ENCODE measurements at places on chromosomes 7 and 10. TPM values are rescaled to one million over a fixed set of nuclear protein-coding genes. Genes with fewer than 3 reads are reported as not detected.

- no peaks in the 10 kb centered on the region for H3K4me1 ChIP-seq
Measured at GRCh38 chr7:28615091-28615490, 202.8 kb downstream of the CREB5 start.

DNA sequence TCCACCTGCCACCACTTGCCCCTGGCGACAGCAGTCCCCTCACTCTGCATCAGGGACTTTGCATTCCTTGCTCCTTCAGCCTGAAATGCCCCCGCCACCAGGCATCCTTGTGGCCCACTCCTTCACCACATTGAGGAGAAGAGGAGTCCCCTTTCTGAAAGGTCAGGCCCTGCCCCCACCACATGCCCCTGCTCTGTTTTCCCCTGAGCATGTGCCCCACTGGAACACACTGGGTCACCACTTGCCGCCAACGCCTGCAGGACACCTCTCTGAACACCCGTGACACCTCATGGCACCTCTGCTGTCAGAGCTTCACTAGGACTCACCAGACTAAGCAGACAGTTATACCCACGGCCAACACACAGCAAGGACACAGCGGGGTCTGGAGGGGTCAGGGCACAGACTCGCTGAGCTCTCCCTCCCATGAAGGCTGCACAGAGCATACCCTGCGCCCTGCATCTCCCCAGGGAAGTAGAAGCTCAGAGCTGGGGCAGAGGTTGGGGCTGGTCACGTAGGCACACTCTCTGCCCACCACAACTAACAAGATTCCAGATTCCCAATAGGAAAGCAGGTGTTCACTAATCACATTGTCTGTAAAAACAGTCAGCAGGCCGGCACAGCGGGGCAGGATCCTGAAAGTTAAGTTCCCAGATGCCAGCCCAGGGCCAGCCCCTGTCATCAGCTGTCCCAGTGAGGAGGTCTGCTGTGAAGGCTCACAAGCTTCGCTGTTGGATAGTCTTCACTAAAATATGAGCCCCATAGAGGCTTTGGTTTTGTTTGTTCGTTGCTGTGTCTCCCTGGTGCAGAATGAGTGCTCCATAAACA lies 5.8 kb upstream of the AOC1 start:
- no peak overlapping the region for H3K27ac ChIP-seq
- H3K36me3 ChIP-seq, result no peaks in the 10 kb centered on the region
- H3K4me3 ChIP-seq, result no peak overlapping the region
- DNase-seq, result no peak
- no peaks in the 10 kb centered on the region for H3K27me3 ChIP-seq
- H3K4me1 ChIP-seq, result no peaks in the 10 kb centered on the region

TSPAN12 gene
- total RNA-seq, result 13.1 TPM

GRCh38 chr7:138892006-138892630 lies 89.1 kb downstream of the KIAA1549 start:
- H3K27me3 ChIP-seq, result no peaks in the 10 kb centered on the region
- no peaks in the 10 kb centered on the region for H3K36me3 ChIP-seq
- H3K27ac ChIP-seq, result no peak overlapping the region
- DNase-seq, result no peak
- H3K4me3 ChIP-seq, result no peak overlapping the region

DNA sequence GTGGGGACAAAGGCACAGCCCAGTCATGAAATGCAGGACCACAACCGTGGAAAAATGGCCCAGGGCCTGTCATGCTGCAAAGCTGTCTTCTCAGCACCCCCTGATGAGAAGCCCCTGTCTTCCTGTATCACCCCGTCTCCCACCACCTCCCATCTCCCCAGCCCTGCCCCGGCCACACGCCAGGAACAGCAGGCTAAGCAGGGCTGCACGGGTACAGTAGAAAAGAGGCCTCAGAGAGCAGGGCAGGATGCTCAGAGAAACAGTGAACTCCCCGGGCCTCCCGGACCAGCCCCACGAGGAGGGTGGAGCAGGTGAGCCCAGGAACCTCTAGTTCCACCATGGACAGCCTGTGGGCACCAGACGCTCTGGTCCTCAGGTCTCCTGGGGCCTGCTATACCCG lies 77.7 kb downstream of the FAM53B start:
- H3K27me3 ChIP-seq, result no peaks in the 10 kb centered on the region
- no peak overlapping the region for H3K27ac ChIP-seq
- no peaks in the 10 kb centered on the region for H3K36me3 ChIP-seq
- H3K4me1 ChIP-seq, result no peaks in the 10 kb centered on the region
- DNase-seq, result no peak

DNA sequence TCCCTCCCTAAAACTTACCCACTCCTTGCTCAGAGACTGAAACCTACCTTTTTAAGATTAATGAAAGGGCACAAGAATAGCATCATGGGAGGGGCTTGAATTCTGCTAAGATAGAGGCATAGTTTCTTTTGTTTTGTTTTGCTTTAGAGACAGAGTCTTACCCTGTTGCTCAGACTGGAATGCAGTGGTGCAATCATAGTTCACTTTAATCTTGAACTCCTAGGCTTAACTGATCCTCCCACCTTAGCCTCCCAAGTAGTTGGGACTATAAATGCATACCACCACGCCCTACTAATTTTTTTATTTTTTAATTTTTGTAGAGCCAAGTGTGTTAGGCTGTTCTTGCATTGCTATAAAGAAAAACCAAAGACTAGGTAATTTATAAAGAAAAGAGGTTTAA lies 17.7 kb upstream of the DNMBP start:
- no peaks in the 10 kb centered on the region for H3K27me3 ChIP-seq
- no peak overlapping the region for H3K4me3 ChIP-seq
- no peaks in the 10 kb centered on the region for H3K36me3 ChIP-seq
- DNase-seq, result no peak
- H3K27ac ChIP-seq, result no peak overlapping the region

ATG9B gene
- 0.40 TPM for total RNA-seq

PRRT4 gene
- total RNA-seq, result not detected

GRCh38 chr10:69359148-69359547 lies 57.6 kb downstream of the TACR2 start:
- DNase-seq, result no peak
- H3K27me3 ChIP-seq, result no peaks in the 10 kb centered on the region
- no peaks in the 10 kb centered on the region for H3K36me3 ChIP-seq
- no peak overlapping the region for H3K4me3 ChIP-seq
- no peaks in the 10 kb centered on the region for H3K4me1 ChIP-seq

DNA sequence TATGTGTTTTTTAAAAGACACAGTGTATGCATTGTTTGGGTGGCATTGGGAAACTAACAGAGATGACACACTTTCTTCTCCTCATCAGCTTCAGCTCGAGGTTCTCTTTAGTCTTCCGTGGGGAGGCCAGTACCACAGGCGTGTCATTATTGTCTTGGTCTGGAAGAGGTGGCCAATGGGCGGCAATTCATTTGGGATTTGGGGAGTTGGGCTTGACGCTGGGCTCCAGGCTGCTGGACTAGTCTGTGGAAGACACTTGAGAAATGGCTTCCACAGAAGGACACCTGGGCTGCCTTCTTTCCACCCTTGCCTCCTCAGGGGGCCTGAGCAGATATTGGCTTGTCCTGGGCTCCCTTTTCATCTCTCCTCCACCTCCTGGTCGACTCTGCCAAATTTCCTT lies 192.2 kb downstream of the SH2D4B start:
- H3K27ac ChIP-seq, result no peak overlapping the region
- DNase-seq, result no peak
- H3K4me1 ChIP-seq, result no peaks in the 10 kb centered on the region
- H3K27me3 ChIP-seq, result no peaks in the 10 kb centered on the region
- no peak overlapping the region for H3K4me3 ChIP-seq

GRCh38 chr7:115293628-115294240 lies 371.8 kb downstream of the MDFIC start:
- H3K4me3 ChIP-seq, result no peak overlapping the region
- H3K36me3 ChIP-seq, result no peaks in the 10 kb centered on the region
- H3K27ac ChIP-seq, result no peak overlapping the region

GRCh38 chr7:46352004-46352954 lies 431.2 kb upstream of the IGFBP3 start:
- H3K4me1 ChIP-seq, result no peaks in the 10 kb centered on the region
- no peaks in the 10 kb centered on the region for H3K36me3 ChIP-seq
- peak; percentile 54 for DNase-seq
- H3K27me3 ChIP-seq, result no peaks in the 10 kb centered on the region

- no peaks in the 10 kb centered on the region for H3K36me3 ChIP-seq
- no peak for DNase-seq
- H3K27me3 ChIP-seq, result no peaks in the 10 kb centered on the region
- H3K4me1 ChIP-seq, result no peaks in the 10 kb centered on the region
Measured at GRCh38 chr10:9291081-9291480, 1236.6 kb downstream of the GATA3 start.

DNA sequence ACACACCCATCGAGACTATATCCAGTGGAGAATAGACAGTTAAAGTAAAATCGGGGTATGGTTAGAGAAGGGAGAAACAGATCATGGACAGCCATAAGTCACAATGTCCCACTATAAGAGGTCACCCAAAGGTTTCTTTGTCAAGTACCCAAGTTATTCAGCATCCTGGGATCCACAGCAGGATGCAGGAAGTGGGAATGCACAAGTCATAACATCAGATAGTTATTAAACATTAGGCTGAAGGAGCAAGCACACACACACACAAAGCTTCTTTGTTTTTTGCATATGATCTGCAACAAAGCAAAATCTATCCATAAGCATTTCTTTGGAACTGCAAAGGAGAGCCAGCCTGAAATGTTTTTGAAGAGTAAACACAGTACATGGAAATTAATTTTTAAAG lies 111.6 kb downstream of the NOC3L start:
- no peaks in the 10 kb centered on the region for H3K27me3 ChIP-seq
- H3K36me3 ChIP-seq, result no peaks in the 10 kb centered on the region
- no peaks in the 10 kb centered on the region for H3K4me1 ChIP-seq
- no peak overlapping the region for H3K4me3 ChIP-seq
- DNase-seq, result no peak

- H3K27ac ChIP-seq, result no peak overlapping the region
- DNase-seq, result peak; percentile 44
- no peak overlapping the region for H3K4me3 ChIP-seq
- H3K36me3 ChIP-seq, result no peaks in the 10 kb centered on the region
- H3K27me3 ChIP-seq, result no peaks in the 10 kb centered on the region
Measured at GRCh38 chr10:124003070-124003419, 90.4 kb downstream of the CHST15 start.

GRM8 gene
- 0.12 TPM for total RNA-seq

- no peaks in the 10 kb centered on the region for H3K36me3 ChIP-seq
- no peak overlapping the region for H3K27ac ChIP-seq
- no peak overlapping the region for H3K4me3 ChIP-seq
- no peaks in the 10 kb centered on the region for H3K4me1 ChIP-seq
- no peaks in the 10 kb centered on the region for H3K27me3 ChIP-seq
- DNase-seq, result no peak
Measured at GRCh38 chr7:102875700-102876295, 37.0 kb upstream of the LRRC17 start.

CAPZA2 gene
- total RNA-seq, result 71.3 TPM

DNA sequence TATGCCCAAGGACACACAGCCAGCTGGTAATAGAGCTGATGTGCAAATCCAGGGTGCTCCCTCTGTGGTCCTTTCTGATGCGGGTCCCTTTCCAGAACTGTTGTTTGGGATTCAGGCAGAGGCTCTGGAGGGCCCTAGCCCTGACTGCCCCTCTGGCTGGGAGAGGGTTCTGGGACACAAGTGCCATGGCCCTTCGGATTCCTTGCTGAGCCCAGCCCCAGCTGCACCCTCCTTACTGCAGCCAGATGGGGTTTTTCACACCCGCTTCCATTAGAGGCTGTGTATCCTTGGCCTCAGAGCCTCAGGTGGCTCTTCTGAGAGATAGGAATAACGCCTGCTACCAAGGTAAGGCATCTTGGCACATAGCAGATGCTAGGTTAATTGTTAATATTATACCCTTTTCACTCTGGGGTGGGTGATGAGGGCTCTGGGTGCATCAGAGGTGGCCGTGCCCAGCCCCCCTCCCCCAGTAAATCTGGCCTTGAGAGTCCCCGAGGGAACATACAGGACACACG lies 89.8 kb upstream of the LRRC4 start:
- DNase-seq, result no peak
- no peak overlapping the region for H3K27ac ChIP-seq
- no peak overlapping the region for H3K4me3 ChIP-seq
- H3K4me1 ChIP-seq, result no peaks in the 10 kb centered on the region
- H3K27me3 ChIP-seq, result no peaks in the 10 kb centered on the region

GRCh38 chr7:12431886-12432556 lies 28.4 kb upstream of the VWDE start:
- H3K27me3 ChIP-seq, result no peaks in the 10 kb centered on the region
- H3K4me3 ChIP-seq, result no peak overlapping the region
- no peaks in the 10 kb centered on the region for H3K4me1 ChIP-seq
- DNase-seq, result no peak
- no peaks in the 10 kb centered on the region for H3K36me3 ChIP-seq

DNA sequence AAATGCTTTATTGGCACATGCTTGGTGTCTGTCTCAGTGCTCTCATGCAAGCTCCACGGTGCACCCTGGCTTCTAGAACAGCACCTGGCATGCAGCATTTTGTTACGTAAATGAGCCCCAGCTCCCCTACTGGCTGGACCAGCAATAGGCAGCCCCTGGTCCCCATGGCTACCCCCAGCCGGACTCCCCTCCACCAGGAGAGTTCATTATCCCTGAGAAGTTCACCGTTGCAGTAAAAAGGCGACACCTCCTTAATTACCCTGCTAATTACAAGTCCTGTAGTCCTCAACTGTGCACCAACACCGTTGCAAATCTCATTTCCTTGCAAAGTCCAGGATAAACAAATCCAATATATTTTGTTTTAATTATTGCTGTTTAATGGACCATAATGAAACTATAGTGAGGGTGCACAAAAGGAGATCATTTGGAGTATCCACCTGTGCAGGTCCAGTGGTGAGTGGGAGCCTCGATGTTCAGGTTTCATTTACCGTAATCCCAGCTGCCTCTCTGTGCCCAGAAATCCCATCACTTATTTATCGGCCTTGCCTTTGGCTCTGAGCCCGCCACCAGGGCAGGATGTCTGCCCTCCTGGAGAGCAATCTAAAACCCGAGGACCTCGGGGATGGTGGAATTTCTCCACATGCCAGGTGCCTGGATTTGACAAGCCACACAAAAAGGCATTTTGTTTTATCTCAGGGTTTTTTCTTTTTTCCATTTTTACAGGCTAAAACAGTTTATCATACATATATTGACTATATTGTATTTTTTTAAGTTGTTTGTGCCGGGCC lies 12.8 kb upstream of the DRGX start:
- no peak overlapping the region for H3K27ac ChIP-seq
- H3K4me3 ChIP-seq, result no peak overlapping the region
- no peaks in the 10 kb centered on the region for H3K4me1 ChIP-seq
- H3K27me3 ChIP-seq, result no peaks in the 10 kb centered on the region
- H3K36me3 ChIP-seq, result no peaks in the 10 kb centered on the region

GRCh38 chr7:27921081-27921836 lies 181.3 kb downstream of the TAX1BP1 start:
- no peak overlapping the region for H3K4me3 ChIP-seq
- DNase-seq, result no peak
- no peaks in the 10 kb centered on the region for H3K4me1 ChIP-seq
- H3K27me3 ChIP-seq, result no peaks in the 10 kb centered on the region
- no peaks in the 10 kb centered on the region for H3K36me3 ChIP-seq
- H3K27ac ChIP-seq, result no peak overlapping the region

- no peaks in the 10 kb centered on the region for H3K36me3 ChIP-seq
- H3K4me1 ChIP-seq, result no peaks in the 10 kb centered on the region
- no peaks in the 10 kb centered on the region for H3K27me3 ChIP-seq
- H3K27ac ChIP-seq, result no peak overlapping the region
- no peak overlapping the region for H3K4me3 ChIP-seq
Measured at GRCh38 chr10:28359334-28359733, 56.5 kb upstream of the MPP7 start.

NME8 gene
- total RNA-seq, result not detected

PLOD3 gene
- total RNA-seq, result 47.4 TPM

KAT6B gene
- total RNA-seq, result 17.1 TPM
